SJSA1 (cell line): ENCODE measurements at places on chromosomes 6 and 20. TPM values are rescaled to one million over a fixed set of nuclear protein-coding genes. Genes with fewer than 3 reads are reported as not detected.

METTL24 gene
- 0.58 TPM in 1 of 2 replicates, not detected in the other for total RNA-seq

KIFC1 gene
- 95.5 and 120 TPM in 2 replicates for total RNA-seq

RSPO3 gene
- not detected in 2 replicates for total RNA-seq

SERAC1 gene
- total RNA-seq = 3.5 and 8.5 TPM in 2 replicates

SRSF6 gene
- total RNA-seq = 37.8 and 44.3 TPM in 2 replicates

WFDC10B gene
- total RNA-seq = not detected in 2 replicates

ADAT2 gene
- total RNA-seq = 3.1 and 5.5 TPM in 2 replicates

GHRH gene
- not detected in 2 replicates for total RNA-seq

CALHM6 gene
- total RNA-seq = not detected in 2 replicates

SYCP2L gene
- 1.0 TPM in 1 of 2 replicates, not detected in the other for total RNA-seq

EMILIN3 gene
- not detected in 2 replicates for total RNA-seq

DNA sequence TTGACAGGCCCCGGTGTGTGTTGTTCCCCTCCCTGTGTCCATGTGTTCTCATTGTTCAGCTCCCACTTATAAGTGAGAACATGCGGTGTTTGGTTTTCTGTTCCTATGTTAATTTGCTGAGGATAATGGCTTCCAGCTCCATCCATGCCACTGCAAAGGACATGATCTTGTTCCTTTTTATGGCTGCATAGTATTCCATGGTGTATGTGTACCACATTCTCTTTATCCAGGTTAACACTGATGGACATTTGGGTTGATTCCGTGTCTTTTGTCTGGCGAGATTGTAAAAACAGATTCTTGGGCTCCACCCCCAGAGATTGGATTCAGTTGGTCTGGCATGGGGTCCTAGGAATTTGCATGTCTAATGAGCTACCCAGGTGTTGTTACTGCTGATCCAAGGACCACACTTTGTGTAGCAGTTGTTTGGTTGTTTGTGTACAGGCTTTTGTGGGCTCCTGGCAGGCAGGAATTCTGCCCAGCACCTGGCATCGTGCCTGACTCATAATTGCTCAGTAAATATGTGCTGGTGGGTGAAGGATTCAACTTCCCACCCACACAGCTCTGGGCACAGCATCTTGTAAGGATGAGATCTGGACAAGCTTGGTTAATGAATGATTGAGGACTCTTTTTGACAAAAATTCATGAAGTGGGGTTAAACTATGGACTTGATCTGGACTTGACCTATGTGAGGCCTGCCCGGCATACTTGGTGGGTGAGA is 5.2 kb downstream of the TOX2 start:
- no peak for DNase-seq

DNA sequence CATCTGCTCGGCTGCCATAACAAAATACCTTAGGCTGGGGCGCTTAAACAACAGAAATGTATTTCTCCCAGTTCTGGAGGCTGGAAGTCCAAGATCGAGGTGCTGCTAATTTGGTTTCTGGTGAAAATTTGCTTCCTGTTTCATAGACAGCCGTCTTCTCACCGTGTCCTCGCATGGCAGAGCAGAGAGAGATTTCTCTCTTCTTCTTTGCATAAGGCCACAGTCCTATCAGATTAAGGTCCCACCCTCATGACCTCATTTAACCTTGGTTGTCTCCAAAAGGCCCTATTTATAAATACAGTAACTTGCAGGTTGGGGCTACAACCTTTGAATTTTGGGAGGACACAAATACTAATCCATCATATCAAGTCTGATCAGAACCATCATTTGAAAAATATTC is 544.3 kb downstream of the KIF16B start:
- no peak for DNase-seq

GRCh38 chr20:20734475-20734948 is 22.1 kb upstream of the RALGAPA2 start:
- DNase-seq = no peak

DNA sequence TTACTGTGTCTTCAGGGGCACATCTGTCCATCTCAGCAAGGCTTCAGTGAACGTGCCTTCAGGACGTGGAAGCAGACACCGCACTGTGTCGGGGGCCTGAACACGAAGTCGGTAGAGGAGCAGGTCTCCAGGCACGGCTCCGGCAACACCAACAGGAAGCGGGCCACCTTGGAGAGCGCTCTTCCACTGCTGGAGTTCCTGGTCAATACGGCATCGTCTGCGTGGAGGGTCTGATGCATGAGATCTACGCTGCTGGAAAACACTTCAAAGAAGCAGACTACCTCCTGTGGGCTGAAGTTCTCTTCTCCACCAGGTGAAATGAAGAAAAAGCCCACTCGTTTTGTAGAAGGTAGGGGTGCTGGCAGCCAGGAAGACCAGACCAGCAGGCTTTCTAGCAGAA is 69.3 kb upstream of the SLCO4A1 start:
- no peak for DNase-seq

GRCh38 chr20:48841875-48842529 is 14.2 kb upstream of the PREX1 start:
- DNase-seq = peak; percentile 85

GRCh38 chr6:76250666-76251065 is 178.2 kb upstream of the IMPG1 start:
- DNase-seq = no peak

GRCh38 chr6:85404564-85405174 is 45.2 kb upstream of the NT5E start:
- DNase-seq = peak; percentile 92

- no peak for DNase-seq
Observed at GRCh38 chr6:165245701-165246100, 63.7 kb downstream of the C6orf118 start.

- DNase-seq = no peak
Observed at GRCh38 chr6:149716181-149716963, 1.5 kb downstream of the LATS1 start.

GRCh38 chr6:118812970-118813369 is 81.0 kb upstream of the ASF1A start:
- no peak for DNase-seq

GRCh38 chr6:125794342-125795137 is 3.8 kb downstream of the NCOA7 start:
- DNase-seq = no peak

DNA sequence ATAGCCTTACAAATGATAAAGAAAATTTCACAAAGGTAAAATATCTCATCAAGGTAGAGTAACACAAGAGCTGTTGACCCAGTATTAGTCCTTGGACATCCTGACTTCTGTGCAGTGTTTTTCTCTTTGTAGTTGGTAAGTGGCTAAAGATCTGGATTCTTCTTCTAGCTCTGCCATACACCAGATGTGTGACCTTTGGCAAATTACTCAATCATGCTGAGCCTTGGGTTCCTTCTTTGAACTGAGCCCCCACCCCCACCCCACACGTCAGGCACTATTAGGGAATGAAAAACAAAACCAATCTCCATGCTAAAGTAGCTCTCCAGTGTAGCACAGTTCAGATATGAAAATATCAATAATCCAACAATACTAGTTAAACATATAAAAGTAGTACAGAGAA is 15.1 kb upstream of the TRIM39 start:
- no peak for DNase-seq

GRCh38 chr6:85191656-85192055 is 258.2 kb upstream of the NT5E start:
- DNase-seq = no peak

- peak; percentile 49 for DNase-seq
Observed at GRCh38 chr6:10954590-10955010, 67.7 kb downstream of the SYCP2L start.

DNA sequence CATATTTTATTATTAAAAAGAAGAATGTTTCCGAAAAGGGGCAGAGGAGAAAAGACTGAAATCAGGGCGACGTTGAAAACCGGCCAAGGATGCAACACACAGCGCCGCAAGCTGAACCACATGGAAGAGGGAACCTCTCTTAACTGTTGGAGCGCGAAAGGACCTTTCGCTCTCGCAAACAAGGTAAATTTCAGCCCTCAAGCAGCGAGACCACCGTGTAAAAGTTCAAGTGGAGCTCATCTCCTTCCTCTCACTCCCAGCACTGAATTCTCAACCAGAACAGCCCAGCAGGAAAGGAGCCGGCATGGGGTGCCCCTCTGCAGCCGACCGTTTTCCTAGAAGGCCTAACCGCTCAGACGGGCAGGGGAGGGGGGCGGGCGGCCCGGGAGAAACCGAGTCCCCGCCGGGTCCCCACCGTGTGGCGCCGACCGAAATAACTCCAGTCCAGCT is 621 bp downstream of the GPR63 start:
- no peak for DNase-seq

GRCh38 chr6:147802459-147802858 is 294.0 kb downstream of the SAMD5 start:
- no peak for DNase-seq

DNA sequence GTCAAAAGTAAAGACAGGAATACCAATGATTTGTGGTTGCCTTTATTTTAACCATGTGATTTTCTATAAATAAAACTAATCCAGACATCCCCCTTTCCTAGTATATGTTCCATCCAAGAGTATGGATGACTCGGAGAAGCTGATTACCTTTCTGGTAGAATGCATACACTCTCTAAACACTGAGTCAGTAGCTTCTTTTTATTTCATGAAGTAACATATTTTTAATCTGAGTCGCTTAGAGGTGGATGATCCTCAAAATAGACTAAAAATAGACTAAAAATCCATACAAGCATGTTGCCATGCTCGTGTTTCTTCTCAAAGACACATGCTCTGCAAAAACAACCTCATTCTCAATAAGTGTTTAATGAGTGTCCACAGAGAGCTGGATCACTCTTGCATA is 263.7 kb downstream of the COL12A1 start:
- DNase-seq = no peak

GRCh38 chr20:25216199-25216945 is 20.9 kb downstream of the ENTPD6 start:
- no peak for DNase-seq

DNA sequence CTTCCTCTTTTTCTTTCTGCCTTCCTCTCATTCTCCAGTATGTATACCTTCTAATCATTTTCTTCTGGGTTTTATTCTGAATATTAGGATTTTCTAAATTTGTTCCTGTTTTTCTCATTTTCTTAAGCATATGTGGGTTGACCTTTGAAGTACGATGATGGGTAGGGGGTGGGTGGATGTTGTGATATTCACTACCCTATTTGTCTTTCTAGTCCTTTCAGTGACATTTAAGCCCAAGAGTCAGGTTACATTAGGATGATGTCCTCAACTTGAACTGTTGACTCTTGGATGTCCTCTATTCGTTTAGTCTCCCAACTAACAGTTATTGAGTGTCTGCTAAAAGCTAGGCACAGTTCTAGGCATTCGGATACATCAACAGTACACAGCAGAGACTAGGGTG is 7.3 kb downstream of the ABT1 start:
- no peak for DNase-seq

- DNase-seq = no peak
Observed at GRCh38 chr6:52209770-52210169, 23.6 kb downstream of the IL17A start.

DNA sequence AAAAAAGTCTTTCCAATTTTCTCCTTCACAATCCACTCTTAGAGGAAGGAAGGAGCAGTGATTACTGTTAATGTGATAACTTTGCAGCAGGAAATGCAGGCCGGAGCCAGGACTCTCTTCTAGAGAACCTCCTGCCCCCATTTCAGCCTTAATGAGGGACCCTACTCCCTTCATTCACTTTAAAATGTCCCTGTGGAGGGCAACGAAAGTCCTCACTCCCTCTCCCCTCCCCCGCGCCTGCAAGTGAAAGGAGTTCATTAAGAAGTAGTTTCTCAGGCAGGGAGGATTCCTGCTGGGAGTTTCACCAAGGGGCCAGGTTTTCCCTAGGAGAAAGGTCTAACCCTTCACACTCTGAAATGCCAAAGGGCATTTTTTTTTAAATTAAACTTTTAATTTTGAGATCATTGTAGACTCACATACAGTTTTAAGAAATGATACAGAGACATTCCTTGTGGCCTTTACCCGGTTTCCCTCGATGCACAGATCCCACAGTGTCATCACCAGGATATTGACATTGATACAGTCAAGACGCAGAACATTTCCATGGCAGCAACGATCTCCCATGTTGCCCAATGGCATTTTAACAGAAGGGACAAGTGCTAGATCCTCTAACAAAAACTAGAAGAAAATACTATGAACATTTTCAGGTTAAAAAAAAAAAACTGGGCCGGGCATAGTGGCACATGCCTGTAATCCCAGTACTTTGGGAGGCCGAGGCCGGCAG is 6.8 kb upstream of the COMMD7 start:
- no peak for DNase-seq

DNA sequence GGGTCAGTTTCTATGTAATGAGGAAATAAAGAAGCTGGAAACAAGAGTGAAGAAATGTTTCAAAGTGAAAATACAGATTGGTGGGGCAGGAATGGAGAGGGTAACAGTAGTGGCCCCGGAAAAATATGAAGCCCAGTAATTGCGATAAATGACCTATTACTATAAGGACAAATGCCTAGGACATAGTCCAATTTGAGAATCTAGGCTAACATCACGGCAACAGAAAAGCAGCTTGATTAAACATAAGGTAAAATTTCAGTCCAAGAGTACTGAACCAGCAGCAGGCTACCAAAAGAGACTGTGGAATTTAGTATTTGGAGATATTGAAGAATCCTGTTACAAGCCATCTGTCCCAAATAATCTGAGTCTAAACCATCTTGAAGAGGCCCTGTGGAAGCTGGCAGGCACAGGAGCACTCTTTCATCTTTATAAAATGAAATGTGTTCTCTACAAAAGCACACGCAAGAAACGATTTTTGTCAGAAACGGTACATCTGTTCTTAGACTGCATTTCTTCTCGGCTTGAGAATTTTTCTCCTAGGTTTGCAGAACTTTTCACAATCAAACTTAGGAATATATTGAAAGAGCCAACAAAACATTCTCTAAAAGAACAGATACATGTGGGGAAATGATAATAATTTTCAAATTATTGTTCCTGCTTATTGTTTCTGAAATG is 49.3 kb downstream of the ELOVL5 start:
- no peak for DNase-seq

DNA sequence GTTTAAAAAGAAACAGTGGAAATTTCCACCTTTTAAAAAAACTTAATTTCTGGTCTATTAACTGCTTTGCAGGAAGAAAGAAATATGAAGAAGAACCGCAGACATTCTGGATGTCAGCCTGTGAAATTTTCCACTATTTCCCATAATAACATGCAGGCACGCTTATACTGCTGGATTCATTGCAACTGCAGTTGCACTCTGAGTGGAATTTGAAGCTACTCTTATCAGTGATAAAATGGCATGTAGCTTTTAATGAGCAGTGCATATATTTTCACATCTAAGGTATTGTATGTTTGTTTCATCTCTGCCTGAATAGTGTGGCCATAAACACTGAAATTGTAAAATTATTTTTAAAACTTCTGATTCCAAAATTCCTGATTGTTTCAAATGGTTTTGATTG is 28.2 kb downstream of the NCOA3 start:
- DNase-seq = no peak

DNA sequence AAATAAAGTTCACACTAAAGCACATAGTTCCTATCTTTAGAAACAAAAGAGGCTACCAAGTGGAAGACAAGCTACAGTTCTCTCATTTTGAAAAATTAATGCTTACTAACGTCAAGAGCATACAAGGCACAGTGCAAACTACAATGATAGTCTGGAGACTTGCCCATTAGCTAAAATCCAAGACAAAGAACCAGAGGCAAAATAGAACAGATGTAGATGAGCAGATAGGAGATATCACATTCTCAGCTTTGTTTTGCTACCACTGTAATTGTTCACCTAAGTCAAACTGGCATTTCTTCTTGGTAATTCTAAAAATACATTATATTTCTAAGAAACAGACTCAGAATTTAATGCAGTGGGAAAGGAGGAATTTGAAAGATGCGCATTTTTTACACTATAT is 5.2 kb downstream of the TMEM30A start:
- no peak for DNase-seq
